HepG2 (cell line): ENCODE measurements at places on chromosomes 2 and 18. TPM values are rescaled to one million over a fixed set of nuclear protein-coding genes. Genes with fewer than 3 reads are reported as not detected.

ELOA2 gene
- not detected in 2 replicates for total RNA-seq

DNA sequence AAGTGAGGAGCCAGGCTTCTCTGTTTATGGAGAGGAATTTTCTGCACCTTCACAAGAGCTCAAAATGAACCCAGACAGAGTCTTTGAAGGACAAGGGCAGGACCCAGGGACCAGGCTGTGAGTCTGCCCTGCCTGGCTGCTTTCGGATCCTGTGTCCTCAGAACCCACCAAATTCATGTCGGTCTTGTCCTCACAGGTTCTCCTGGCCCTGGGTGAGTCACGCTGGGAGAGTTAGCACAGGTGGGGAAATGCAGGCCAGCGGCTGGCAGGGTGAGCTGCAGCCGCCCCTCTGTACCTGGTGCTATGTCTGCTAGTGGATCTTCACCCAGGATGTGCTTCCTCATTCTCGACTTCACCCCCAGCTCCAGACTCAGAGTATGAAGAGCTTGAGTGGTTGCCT lies 35.8 kb upstream of the TPO start:
- H3K4me3 ChIP-seq: no peak overlapping the region
- no peak for DNase-seq
- no peaks in the 10 kb centered on the region for H3K4me1 ChIP-seq

DNA sequence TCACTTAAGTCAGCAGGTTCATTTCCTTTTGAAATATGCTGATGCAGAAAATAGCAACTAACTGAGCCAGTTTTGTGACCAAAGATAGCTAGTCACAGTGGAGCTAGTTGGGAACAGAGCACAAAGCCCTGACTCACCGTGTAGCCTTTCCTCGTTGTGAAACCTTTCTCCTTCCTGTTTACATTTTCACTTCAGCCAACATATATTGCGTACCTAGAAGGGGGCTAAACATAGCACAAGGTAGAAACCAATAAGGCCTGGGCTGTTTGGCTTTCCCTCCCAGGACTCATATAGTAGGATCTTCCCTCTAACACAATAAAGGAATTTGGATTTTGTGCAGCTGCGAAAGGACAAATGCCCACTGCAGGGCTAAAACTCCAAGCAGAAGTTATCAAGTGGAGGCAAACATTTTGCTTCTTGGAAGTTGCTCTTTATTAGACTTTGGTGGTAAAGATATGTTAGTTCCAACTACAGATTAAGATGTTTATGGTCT lies 24.5 kb upstream of the LPIN2 start:
- peak overlapping the region; percentile 73 for H3K27ac ChIP-seq
- H3K27me3 ChIP-seq: no peaks in the 10 kb centered on the region; the same call in 1 of the 2 replicates
- H3K36me3 ChIP-seq: no peaks in the 10 kb centered on the region
- no peak overlapping the region for H3K4me3 ChIP-seq

- H3K4me1 ChIP-seq: peaks cover 34% of the 10 kb centered on the region
- no peak overlapping the region for H3K27ac ChIP-seq
- DNase-seq: peak; percentile 65
- H3K36me3 ChIP-seq: no peaks in the 10 kb centered on the region
- no peaks in the 10 kb centered on the region for H3K27me3 ChIP-seq
Measured at GRCh38 chr18:27057519-27058234, 127.4 kb downstream of the CHST9 start.

- no peak for DNase-seq
- H3K27me3 ChIP-seq: no peaks in the 10 kb centered on the region
- peaks cover 2% of the 10 kb centered on the region for H3K4me1 ChIP-seq
- H3K27ac ChIP-seq: no peak overlapping the region
- H3K36me3 ChIP-seq: no peaks in the 10 kb centered on the region
- H3K4me3 ChIP-seq: no peak overlapping the region
Measured at GRCh38 chr2:178291703-178292102, 97.4 kb downstream of the OSBPL6 start.
